NCI-H2171 treated with DMSO at 0.1 percent for 48 hours (cell line): ENCODE measurements at places on chromosomes 5 and 9.
A peak's percentile ranks its signal among the peaks of the same experiment; 100 is the strongest.

DNA sequence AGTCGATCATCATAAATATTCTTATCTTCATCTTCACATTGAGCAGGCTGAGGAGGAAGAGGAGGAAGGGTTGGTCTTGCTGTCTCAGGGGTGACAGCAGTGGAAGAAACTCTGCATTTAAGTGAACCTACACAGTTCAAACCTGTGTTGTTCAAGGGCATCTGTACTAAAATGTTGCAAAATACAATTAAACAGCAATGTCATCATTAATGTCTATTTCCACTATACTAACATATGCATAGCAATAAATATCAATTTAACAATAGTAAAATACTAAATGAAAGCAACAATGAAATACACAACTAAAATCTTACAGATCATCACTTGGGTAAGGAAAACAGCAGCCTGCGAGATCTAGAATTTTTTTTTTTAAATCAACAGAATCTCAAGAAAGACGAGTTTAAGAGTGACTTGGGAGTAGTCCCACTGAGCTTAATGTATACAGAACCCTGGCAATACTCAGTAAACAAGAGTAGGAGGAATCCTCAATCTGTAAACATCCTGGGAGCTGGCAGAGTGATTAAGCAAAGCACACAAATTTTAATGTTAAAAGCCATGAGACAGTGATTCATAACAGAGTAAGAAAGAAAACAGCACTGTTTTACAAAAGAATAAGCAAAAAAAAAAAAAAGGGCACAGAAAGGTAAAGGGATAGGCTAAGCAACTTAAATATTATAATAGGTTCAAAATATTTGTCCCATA lies 10.0 kb downstream of the HOMER1 start:
- DNase-seq, result no peak

- no peak for DNase-seq
Observed at GRCh38 chr5:103293099-103293498, 34.5 kb downstream of the MACIR start.

DNA sequence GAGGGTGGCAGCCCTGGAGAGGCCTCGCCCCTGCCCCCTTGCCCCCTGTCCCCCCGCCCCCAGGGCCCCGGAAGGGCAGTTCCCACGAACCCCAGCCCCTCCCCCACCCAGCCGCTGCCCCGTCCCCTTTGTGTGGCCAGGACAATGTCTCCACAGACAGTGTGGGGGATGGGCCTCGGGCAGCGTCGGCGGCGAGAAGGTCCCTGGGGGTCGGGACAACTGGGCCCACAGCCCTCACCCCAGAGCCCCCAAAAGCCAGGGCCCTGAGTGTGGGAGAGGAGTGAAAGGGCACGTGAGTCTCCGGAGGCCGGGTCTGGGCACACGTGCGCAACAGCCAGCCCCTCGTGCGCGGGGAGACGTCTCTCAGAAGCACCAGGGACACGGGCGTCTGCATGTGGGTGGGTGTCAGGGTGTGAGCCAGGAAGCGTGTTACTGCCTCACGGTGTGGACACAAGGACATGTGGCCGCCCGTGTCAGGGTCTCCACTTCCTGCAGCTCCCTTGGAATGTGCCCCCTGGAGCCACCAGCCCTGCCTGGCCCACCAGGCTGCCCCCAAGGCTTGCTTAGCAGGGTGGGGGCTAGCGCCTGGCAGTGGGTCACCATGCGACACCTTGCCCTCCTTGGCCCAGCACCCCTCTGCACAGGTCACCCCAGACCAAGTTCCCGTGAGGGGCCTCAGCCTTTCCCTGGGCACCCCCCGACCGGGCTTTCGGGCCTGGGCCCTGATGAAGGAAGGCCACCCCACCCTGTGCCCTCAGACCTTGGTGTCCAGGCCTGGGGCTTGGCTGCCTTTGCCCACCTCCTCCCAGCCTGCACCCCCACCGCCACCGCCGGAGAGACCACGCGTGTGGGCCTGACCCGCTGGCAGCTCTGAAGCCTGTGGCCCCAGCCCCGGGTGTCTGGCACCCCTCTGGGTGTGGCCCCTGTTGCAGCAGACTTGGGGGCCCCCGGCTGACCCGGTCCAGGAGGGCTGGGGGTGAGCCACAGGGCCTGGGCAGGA lies 12.8 kb upstream of the NRARP start:
- no peak for DNase-seq

- DNase-seq, result no peak
Observed at GRCh38 chr5:5665225-5666075, 243.0 kb downstream of the ICE1 start.

DNA sequence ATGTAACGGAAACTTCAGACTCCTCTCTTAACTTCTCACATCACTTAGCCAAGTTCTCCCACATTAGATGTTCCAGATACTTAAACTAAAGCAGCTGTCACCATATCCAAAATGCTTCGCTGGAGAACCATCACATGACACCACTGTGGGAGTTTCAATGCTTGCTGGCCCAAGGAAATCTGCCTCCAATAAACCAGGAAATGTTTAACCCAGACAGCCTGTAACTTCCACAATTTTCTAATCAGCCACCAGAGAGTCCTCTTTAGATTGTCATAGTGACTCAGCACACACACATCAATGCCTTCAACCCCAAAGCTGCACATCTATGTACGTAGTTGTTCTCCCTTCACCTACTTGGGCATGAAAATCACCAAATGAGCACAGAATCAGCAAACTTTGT lies 118.7 kb downstream of the LPAR1 start:
- DNase-seq, result no peak

DNA sequence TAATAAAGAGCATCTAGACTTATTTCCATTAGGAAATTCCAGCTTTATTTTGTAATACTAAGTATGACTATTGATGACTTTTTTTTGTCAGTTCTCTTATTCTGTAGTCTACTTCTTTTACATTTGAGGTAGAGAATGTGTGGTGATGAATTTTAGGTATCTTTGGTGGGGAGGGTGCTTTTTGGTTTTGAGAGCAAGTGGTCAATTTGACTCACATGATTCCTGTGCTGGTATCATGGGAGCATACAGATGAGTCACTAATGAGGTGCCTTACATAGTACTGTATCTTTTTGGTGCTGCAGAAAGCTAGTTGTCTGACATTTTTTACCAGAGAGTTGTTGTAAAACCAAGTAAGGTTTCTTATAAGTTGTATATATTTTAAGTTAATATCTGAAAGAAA lies 35.3 kb downstream of the ERBIN start:
- no peak for DNase-seq

DNA sequence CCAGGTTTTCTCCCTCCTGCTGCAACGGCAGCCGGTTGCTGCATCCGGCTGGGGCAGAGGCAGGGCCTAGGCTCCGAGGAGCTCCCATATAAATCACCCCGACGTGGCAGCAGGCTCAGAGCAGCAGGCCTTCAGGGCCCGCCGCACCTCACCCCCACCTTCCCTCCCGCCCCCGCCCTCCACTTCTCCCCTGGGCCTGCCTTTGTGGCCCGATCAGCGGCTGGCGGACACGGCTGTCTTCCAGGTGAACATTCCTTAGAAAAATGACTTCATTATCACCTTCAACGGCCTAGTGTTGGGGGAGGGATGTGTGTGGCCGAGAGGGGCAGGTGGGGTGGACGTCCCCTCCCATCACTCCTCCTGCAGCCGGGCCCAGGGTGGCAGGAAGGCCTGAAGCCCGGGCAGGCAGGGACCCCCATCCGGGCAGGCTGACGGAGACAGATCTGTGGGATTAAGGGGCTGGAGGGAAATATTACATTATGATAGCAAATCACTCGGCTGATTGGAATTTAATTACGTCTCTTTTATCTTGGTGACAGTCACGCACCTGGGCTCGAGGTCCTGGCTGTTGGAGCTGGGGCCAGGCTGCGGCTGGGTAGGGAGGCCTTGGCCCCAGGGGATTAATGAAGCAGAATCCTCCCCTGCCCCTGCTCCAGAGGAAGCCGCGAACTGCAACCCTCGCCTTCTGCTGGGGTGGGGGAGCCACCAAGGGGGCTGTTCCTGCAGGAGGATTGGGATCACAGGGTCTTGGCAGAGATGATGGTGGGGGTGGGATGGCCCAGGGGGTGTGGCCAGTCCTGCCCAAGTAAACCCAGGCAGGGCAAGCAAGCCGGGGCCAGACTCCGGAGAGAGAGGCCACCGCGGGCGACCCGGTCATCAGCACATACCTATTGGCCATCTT lies 38.4 kb upstream of the RXRA start:
- DNase-seq, result peak; percentile 80

- no peak for DNase-seq
Observed at GRCh38 chr5:144169904-144170275, 569 bp downstream of the YIPF5 start.

DNA sequence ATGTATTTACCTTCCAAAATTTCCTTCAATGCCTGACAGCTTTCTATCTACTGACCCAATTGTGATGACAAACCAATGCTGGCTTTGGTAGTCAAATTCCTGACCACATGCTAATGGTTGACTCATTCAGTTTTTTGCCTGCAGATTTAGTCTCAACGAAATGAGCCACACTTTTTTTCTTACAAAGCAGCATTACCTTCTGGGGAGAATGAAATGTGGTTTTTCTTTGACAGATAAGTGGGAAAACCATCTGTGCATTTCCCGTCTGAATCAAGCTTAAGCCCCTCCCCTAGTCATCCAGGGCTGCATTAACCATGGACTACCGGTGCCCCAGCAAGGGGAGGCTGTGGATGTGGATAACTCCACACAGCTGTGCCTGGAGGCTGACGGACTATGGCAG lies 99.6 kb upstream of the TAF11L2 start:
- DNase-seq, result peak; percentile 96

DNA sequence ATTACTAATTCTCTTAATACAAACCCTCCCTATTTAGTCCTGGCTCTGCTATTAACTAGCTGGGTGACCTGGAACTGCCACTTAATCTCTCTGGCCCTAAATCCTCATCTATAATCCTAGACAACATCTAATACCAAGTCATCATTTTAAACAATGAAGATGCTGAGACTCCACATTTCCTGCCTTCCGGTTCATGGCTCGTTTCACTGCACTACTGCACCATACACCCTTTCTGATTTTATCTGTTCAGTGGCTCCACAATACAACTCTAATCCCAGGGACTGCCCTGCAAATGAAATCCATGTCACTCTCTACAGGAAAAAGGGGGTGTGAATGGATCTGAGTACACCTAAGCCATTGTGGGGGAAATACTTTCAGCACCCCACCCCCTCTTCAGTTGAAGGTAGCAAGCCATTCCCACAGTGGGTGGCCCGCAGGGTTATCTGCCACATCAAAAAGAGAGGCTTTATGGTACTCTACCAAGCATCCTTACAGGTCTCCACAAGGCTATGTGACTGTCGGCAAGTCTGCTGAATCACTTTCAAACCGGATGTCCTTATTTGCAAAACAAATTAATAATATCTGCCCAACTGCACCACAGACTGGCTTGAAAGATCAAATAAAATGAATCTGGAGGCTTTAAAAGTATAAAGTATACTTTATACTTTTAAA lies 89.5 kb downstream of the EPB41L4A start:
- no peak for DNase-seq

GRCh38 chr5:157865781-157866180 lies 6.8 kb upstream of the CLINT1 start:
- DNase-seq, result no peak

- DNase-seq, result no peak
Observed at GRCh38 chr5:99702565-99702964, 773.8 kb upstream of the CHD1 start.

GRCh38 chr5:7991125-7991821 lies 122.3 kb downstream of the MTRR start:
- DNase-seq, result peak; percentile 37

DNA sequence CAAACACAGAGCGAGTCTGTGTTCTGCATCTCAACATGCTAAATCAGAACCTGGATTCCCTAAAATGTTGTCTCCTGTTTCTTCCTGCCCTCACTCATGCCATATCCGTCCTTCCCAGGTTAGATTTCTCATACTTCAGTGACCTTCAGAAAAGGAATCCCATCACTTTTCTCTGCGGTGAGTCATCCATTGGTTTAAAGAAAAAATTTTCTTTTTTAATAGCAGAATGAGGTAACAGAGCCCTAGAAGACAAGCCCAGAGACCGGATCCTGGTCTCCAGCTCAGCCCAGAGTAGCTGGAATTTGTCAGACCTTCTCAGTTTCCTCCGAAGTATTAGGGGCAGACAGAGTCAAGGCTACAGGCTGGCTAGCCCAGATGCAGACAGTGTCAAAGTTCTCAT lies 143.2 kb upstream of the DMRT1 start:
- DNase-seq, result no peak

DNA sequence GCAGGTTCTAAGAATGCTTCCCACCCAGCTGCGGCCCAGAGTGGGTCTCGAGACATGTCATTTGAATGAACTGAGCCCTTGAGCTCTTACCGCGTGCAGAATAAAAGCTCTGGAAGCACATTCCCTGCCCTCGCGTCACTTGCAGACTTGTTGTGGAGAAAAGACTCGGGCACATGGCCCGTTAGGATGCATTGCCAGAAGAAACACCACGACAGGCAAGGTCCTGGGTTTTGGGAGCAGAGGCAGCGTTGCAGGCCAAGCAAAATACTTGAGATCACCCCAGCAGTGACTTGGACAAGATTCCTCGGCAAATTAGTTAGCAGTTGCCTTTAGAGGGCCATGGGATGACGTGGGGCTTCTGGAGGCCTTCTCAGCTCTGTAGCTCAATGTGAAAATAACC lies 170.8 kb upstream of the MSX2 start:
- DNase-seq, result no peak

DNA sequence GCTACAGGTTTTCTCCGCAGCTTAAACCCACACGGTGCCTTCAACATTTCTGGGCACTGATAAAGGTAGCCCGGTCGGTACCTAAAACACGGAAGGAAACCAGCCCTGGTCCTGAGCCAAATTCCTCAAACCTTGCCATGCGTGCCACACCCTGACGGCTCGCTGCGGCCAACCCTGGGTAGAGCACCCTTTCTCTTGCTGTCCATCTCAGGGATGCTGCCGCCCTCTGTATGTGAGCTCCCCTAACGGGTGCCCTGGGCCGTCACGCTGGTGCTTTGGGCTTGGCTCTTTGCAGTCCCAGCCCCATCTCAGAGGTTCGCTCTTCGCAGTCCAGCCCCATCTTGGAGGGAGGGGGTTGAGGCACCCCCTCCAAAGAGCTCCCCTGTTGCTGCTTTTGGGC lies 43.9 kb downstream of the PNPLA7 start:
- DNase-seq, result no peak

DNA sequence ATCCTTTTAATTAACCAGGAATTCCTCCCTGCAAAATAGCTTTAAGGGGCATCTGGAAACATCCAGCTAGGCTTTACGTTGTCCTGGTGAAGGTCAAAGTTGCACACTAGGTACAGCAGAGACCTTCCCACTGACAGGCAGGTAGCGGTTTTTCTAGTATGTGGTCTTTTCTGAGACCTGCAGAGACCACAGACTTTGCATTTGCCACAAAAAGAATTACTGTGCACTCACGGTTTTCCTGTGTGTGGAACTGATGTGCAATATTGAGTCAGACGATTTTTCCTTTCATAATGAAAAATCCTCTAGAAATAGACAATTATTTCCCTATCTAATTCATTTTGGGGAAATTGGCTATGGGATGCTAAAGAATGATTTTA lies 417.0 kb upstream of the ADAMTSL1 start:
- no peak for DNase-seq

DNA sequence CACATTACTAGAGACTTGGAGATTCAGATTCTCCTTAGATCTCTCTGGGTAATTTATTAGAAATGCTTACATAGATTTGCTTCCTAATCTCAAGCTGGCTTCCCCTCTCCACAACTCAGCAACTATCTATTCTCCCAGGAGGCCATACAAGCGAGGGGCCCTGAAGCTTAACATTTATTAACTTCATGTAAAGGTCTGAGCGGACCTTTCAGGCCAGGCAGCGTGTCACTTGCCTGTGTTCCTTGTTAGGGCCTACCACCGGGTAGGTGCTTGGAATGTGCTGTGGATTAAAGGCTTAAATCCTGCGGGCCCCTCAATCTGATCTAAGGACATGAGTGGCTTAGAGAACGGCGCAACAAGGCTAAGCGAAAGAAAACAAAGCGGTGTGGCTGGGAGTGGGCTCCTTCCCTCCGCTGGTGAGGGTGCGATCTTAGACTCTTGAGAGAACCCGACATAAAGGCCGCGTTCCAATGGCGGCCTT lies 712 bp upstream of the HSPA4 start:
- no peak for DNase-seq
